ENCODE measurements at places on chromosomes 11 and 22. TPM values are rescaled to one million over a fixed set of nuclear protein-coding genes. Genes with fewer than 3 reads are reported as not detected.

DNA sequence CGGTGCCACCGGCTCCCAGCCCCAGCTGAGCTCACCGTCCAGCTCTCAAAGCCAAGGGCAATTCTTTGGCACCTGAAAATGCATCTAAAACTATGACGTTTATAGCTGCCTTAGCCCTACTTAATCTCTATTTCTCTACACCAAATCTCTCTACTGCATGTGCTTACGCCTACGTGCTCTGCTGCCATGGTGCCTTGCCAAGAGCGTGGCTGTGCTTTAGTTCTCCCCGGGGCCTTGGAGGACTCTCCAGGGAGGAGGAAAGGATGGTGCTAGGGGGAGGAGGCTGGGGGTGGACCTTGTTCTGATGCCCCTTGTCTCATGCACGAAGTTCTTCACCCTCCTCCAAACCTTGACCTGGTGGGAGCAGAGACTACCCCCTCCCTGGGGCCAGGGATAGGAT is 9.0 kb upstream of the BID start:
- H3K27me3 ChIP-seq, result no peaks in the 10 kb centered on the region
- DNase-seq, result no peak
- peaks cover 5% of the 10 kb centered on the region for H3K36me3 ChIP-seq
- H3K4me3 ChIP-seq, result no peak overlapping the region

DNA sequence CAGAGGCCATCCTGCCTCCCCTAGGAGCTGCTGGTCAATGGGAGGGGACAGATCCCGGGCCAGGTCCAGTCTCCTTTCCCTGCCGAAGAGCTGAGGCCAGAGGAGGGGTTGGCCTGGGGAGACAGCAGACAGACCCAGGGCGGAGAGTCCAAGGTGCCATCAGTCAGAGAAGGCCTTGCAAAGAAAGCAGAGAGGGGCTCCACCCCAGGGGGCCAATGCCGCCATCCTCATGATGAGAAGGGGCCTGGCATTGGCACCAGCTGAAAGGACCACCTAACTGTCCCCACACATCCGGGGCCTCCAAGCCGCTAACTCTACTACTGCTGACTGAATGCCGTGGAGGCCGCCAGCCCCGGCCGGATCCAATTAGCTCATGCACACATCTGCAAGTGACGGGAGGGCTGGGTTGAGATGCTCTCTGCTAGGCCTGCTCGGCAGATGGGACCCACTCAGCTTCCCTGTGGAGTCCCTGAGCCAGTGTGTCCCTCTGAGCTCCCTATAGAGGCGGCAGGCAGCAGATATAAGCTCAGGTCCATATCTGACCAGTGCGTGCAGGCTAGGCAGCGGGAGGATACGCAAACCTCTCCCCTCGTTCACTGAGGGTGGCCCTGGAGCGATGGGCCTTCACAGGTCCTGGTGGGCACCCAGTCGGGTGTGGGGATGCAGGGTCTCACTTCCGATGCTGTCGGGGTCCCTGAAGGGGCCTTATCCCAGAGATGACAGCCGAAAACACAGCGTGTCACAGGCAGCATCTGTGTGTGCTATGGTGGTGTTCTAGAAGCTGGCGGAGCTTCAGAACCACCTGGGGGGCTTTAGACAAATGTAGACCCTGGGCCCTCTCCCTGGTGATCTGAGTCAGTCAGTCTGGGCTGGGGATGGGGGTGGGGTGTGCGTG is 183.9 kb downstream of the CTTN start:
- no peak overlapping the region for H3K27ac ChIP-seq
- no peak for DNase-seq

GRCh38 chr11:23727794-23728193 is 769.1 kb upstream of the LUZP2 start:
- no peaks in the 10 kb centered on the region for H3K27me3 ChIP-seq
- H3K4me1 ChIP-seq, result no peaks in the 10 kb centered on the region
- no peaks in the 10 kb centered on the region for H3K36me3 ChIP-seq
- no peak overlapping the region for H3K4me3 ChIP-seq
- no peak overlapping the region for H3K27ac ChIP-seq
- DNase-seq, result no peak

GRCh38 chr11:114219559-114220349 is 76.4 kb upstream of the NNMT start:
- no peak overlapping the region for H3K4me3 ChIP-seq
- no peak for DNase-seq
- H3K27me3 ChIP-seq, result no peaks in the 10 kb centered on the region
- peaks cover 44% of the 10 kb centered on the region for H3K4me1 ChIP-seq

DNA sequence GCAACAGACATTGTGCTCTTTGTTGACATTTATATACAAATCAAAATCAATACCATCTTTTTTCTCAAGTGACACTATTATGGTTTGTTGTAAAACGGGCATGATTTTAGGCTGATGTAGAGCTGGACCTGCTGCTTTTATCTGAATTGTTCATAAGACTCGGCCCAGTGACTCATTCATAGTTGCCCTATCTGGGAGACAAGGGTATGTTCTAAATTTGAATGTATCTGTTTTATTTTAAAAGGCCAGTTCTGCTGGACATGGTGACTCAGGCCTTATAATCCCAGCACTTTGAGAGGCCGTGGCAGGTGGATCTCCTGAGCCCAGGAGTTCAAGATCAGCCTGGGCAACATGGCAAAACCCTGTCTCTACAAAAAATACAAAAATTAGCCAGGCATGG is 39.3 kb downstream of the CEP295 start:
- no peak overlapping the region for H3K27ac ChIP-seq
- no peak for DNase-seq
- H3K27me3 ChIP-seq, result no peaks in the 10 kb centered on the region
- H3K4me1 ChIP-seq, result no peaks in the 10 kb centered on the region
- no peak overlapping the region for H3K4me3 ChIP-seq

LRRC75B gene
- total RNA-seq, result 4.0 TPM

TMEM191B gene
- not detected for total RNA-seq

LRRC56 gene
- 0.35 TPM for total RNA-seq

All from esophagus squamous epithelium (tissue), 5 donors.